ENCODE measurements at places on chromosomes 6 and 20.
A peak's percentile ranks its signal among the peaks of the same experiment; 100 is the strongest.

DNA sequence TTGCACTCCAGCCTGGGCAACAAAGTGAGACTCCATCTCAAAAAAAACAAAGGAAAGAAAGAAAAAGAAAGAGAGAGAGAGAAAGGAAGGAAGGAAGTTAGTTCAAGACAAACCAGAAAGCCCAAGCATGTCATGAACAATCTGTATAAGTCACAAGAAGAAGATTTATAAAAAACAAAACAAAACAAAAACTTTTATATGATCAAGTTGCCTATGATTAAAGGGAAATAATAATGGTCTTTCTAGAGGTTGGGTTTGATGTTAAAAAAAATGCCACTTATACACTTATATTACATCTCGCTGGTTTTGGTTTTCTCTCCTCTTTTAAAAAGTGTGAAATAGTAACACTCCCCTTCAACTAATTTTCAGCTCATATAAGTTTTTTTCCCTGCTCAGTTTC is 146.2 kb upstream of the CARMIL1 start:
- H3K27ac ChIP-seq, result no peak overlapping the region
- H3K36me3 ChIP-seq, result no peaks in the 10 kb centered on the region
- no peaks in the 10 kb centered on the region for H3K4me1 ChIP-seq

DNA sequence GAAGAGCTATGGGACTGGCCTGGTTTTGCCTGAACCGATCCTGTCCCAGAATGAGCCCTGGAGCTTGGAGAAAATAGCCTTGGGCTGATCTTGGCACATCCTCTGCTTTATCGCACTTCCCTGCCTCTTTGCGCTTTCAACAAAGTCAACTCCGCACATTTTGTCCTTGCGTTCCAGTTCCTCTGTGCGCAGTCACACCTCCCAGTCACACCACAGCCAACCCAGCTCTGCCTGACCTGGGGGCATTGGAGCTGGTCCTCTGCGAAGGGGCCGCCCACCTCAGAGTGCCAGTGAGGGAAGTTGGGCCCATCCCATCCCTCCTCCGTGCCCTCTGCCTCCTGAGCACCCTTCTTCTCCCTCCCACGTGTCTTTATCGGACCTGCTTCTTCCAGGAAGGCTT is 16.9 kb upstream of the UQCC2 start:
- H3K36me3 ChIP-seq, result no peaks in the 10 kb centered on the region
- H3K27ac ChIP-seq, result no peak overlapping the region
- H3K4me1 ChIP-seq, result no peaks in the 10 kb centered on the region
- DNase-seq, result no peak
- no peaks in the 10 kb centered on the region for H3K27me3 ChIP-seq
- no peak overlapping the region for H3K4me3 ChIP-seq

DNA sequence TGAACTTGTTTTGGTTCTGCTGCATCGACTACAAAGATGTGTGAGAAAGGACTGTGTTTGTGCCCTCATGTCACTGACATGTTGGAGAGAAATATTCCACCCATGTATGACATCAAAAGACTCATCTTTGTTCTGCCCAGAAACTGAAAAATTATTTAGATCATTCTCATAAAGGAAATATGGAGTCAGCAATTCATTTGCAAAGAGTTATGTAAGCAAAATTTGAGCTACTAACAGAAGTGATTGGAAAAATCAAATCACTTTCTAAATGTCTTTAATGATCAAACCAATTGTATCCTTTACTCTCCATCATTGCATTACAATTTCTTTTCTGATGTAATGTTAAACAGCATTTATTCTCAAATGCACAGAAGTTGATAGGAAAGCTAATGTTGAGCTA is 19.3 kb downstream of the ADAT2 start:
- peaks cover 3% of the 10 kb centered on the region for H3K4me1 ChIP-seq
- DNase-seq, result no peak
- no peak overlapping the region for H3K27ac ChIP-seq
- H3K27me3 ChIP-seq, result no peaks in the 10 kb centered on the region
- no peaks in the 10 kb centered on the region for H3K36me3 ChIP-seq

DNA sequence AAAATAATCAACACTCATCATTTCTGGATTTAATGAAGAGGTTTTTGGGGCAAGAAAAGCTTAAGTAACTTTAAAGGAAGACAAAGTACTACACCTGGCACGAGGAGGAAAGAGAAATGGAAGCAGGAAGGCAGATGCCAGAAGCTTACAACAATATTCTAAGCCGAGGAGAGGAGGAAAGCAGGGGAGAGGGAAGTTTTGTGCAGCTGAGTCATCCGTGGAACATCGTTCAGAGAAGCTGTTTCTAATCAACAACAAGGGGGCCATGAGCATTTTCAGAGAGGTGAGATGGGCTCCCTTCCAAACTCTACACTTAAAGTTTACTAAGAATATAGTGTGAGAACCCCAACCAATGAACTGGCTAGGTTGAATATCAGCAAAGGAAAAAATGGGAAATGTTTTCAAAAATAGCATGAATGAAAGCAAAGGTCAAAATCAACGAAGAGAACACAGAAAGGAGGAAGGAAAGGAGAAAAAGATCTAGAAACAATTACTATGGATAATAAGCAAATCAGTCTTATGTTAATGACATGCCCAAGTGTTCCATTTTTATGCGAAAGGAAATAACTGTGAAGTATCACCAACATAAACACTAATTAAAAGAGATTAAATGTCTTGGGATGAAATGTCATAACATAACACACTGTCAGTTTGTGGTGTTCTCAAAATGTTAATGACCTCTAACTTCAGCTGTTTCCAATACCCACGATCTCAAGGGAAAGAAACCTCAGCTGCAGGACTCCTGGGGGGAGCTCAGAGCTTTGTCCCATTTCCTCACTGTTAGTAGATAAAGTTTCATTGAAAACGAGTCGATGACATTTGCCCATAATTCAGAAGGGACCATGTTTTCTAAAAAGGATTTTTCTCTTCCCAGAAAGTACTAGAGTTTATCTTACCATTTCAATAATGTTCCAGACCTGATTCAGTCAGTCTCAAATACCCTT is 203.4 kb upstream of the STXBP5 start:
- no peaks in the 10 kb centered on the region for H3K4me1 ChIP-seq
- no peak overlapping the region for H3K4me3 ChIP-seq
- no peaks in the 10 kb centered on the region for H3K36me3 ChIP-seq
- no peaks in the 10 kb centered on the region for H3K27me3 ChIP-seq

DNA sequence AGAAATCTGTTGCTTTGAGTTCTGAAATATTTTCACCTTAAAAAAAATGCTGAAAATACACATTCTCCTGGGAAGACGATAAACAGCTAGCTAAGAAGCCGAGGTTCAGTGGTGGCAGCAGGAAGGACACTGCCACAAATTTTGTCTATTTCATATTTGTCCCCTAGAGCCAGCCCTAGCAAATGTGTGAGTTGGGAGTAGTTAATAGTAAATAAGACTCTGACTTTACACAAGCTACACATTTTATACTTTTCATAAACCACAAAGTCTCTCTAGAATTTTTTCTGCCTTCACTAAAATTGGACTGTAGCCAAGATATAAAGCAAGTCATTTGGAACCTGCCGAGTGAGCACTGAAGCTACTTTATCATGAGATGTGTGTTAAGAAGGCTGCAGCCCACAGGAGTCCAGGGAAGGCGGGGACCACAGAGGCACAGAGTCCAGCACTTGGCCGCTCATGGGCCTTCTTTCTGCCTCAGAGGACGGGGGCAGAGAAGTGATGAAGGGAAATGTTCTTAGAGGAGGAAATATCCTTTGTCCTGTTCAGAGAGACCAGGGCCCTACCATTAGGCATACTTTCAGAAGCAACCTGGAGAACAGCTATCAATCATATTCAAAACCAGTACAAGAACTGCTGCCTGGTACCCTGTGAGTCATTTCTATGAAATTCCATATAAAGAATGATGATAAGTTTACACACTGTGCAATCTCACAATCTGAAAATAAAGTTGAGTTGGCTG is 241.7 kb upstream of the TAB2 start:
- H3K27ac ChIP-seq, result peak overlapping the region; percentile 35
- no peak overlapping the region for H3K4me3 ChIP-seq
- H3K36me3 ChIP-seq, result no peaks in the 10 kb centered on the region
- H3K4me1 ChIP-seq, result peaks cover 26% of the 10 kb centered on the region
- DNase-seq, result no peak
- H3K27me3 ChIP-seq, result no peaks in the 10 kb centered on the region

DNA sequence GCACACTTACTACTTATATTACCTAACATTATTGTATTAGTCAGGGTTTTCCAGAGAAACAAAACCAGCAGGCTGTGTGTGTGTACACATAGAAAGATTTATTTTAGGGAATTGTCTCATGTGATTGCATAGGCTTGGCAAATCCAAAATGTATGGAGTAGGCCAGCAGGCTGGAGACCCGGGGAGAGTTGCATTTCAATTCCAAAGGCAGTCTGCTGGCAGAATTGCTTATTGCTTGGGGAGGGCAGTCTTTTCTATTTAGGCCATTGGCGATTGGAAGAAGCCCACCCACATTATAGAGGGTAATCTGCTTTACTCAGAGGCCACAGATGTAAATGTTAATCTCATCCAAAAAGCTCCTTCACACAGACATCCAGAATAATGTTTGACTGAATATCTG is 157.0 kb downstream of the ADGRG6 start:
- no peaks in the 10 kb centered on the region for H3K36me3 ChIP-seq
- no peak overlapping the region for H3K4me3 ChIP-seq
- H3K4me1 ChIP-seq, result no peaks in the 10 kb centered on the region
- no peaks in the 10 kb centered on the region for H3K27me3 ChIP-seq
- DNase-seq, result no peak

DNA sequence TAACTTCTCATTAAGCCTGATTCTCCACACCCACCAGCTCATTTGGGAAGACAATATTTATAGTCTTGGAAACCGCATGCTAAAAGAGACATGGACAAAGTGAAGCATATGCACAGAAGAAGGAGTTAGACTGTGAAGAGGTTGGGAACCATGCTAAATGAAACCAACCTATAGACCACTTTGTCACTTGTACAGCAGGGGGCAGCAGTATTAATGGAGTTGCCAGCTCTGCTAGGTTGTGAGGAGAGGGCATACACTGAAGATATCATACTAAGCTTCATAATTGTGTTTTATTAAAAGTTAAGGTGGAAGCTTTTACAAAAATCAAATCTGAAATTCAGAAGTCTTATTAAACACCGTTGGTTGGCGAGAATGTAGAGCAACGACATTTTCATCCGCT is 38.3 kb upstream of the HMGCLL1 start:
- no peak overlapping the region for H3K27ac ChIP-seq
- no peaks in the 10 kb centered on the region for H3K36me3 ChIP-seq
- peak; percentile 57 for DNase-seq
- no peaks in the 10 kb centered on the region for H3K4me1 ChIP-seq

GRCh38 chr6:111157412-111157811 is 70.1 kb downstream of the SLC16A10 start:
- DNase-seq, result no peak
- H3K36me3 ChIP-seq, result no peaks in the 10 kb centered on the region

- H3K4me1 ChIP-seq, result no peaks in the 10 kb centered on the region
- H3K27me3 ChIP-seq, result no peaks in the 10 kb centered on the region
- no peaks in the 10 kb centered on the region for H3K36me3 ChIP-seq
- DNase-seq, result no peak
- H3K27ac ChIP-seq, result no peak overlapping the region
- no peak overlapping the region for H3K4me3 ChIP-seq
Observed at GRCh38 chr6:70151616-70152015, 151.3 kb downstream of the COL9A1 start.

DNA sequence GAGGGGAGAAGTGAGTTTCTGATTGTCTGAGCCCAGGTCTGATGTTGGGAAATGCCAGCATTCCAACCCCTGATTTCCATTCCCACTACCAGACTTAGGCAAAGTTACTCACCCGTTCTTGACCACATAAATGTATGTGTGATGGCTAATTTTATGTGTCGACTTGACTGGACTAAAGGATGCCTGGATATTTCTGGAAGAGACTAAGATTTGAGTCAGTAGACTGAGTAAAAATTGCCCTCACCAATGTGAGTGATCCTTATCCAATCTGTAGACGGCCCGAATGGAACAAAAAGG is 95.8 kb upstream of the TAB2 start:
- H3K4me3 ChIP-seq, result no peak overlapping the region
- no peak overlapping the region for H3K27ac ChIP-seq
- no peaks in the 10 kb centered on the region for H3K36me3 ChIP-seq
- no peaks in the 10 kb centered on the region for H3K27me3 ChIP-seq
- peaks cover 18% of the 10 kb centered on the region for H3K4me1 ChIP-seq
- DNase-seq, result no peak

DNA sequence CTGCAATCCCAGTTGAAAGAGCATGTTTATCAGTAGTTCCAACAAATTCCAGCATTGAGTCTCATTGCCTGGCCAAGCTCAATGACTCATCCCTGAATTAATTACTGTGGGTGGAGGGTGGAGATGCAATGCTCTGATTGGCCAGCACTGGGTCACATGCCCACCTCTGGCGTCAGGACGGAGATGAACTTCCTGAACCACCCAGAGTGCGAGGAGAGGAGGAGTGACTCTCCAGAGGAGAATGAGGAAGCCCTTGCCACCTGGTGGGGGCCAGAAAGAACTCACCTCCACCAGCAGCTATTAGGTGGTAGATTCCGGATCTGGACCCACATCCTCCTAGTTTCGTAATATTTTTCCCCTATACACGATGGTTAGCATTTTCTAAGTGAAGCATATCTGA is 283.9 kb downstream of the TBC1D7 start:
- no peaks in the 10 kb centered on the region for H3K27me3 ChIP-seq
- no peak overlapping the region for H3K27ac ChIP-seq

- peaks cover 9% of the 10 kb centered on the region for H3K4me1 ChIP-seq
- H3K36me3 ChIP-seq, result no peaks in the 10 kb centered on the region
- H3K4me3 ChIP-seq, result peak overlapping the region; percentile 37
- H3K27ac ChIP-seq, result no peak overlapping the region
- H3K27me3 ChIP-seq, result peaks cover 39% of the 10 kb centered on the region
Observed at GRCh38 chr6:6546318-6547109, 42.0 kb upstream of the LY86 start.

GRCh38 chr20:32113591-32114260 is 4.2 kb downstream of the TM9SF4 start:
- no peak for DNase-seq
- H3K4me1 ChIP-seq, result peaks cover 20% of the 10 kb centered on the region
- H3K36me3 ChIP-seq, result no peaks in the 10 kb centered on the region
- no peak overlapping the region for H3K4me3 ChIP-seq
- H3K27me3 ChIP-seq, result no peaks in the 10 kb centered on the region

DNA sequence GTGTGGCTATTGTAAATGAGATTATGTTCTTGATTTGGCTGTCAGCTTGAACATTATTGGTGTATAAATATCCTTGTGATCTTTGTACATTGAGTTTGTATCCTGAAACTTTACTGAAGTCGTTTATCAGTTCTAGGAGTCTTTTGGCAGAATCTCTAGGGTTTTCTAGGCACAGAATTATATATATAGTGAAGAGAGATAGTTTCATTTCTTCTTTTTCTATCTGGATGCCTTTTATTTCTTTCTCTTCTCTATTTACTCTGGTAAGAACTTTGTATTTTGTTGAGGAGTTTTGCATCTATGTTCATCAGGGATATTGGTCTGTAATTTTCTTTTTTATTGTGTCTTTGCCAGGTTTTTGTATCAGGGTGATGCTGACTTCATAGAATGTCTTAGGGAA is 589.2 kb upstream of the MAN1A1 start:
- H3K4me1 ChIP-seq, result no peaks in the 10 kb centered on the region
- H3K36me3 ChIP-seq, result no peaks in the 10 kb centered on the region
- no peak for DNase-seq
- H3K27ac ChIP-seq, result no peak overlapping the region

- H3K27ac ChIP-seq, result no peak overlapping the region
- no peak for DNase-seq
- no peaks in the 10 kb centered on the region for H3K27me3 ChIP-seq
- no peaks in the 10 kb centered on the region for H3K4me1 ChIP-seq
Observed at GRCh38 chr20:53163486-53163885, 191.3 kb downstream of the TSHZ2 start.

- peak overlapping the region; percentile 95 for H3K27ac ChIP-seq
- H3K36me3 ChIP-seq, result peaks cover 6% of the 10 kb centered on the region
- peak overlapping the region; percentile 87 for H3K4me3 ChIP-seq
- H3K4me1 ChIP-seq, result peaks cover 17% of the 10 kb centered on the region
Observed at GRCh38 chr6:137868721-137869548, 1.9 kb downstream of the TNFAIP3 start.
